ENCODE measurements at places on chromosomes 16 and 17. TPM values are rescaled to one million over a fixed set of nuclear protein-coding genes. Genes with fewer than 3 reads are reported as not detected.
A peak's percentile ranks its signal among the peaks of the same experiment; 100 is the strongest.

GRCh38 chr17:50310455-50311111, 35.3 kb upstream of the XYLT2 start:
- no peak for DNase-seq

DNA sequence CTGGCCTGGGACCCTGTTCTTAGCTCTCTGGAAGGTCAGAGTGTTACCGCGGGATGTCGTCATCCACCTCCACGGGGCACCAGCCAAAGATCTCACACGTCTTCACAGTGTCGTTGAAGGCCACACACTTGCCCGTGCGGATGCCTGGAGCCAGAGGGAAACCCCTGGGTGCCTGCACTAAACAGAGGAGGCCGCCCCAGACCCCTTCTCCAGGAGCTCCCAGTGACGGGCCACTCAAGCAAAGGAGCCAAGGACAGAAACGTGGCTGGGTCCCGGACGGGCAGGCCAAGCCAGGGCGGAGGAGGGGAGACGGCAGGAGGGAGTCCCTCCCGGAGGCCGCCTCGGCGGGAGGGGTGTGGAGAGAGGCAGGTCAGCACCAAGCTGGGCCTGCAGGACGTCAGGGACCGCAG, 11.0 kb upstream of the CAMKK1 start:
- no peak for DNase-seq

- DNase-seq: no peak
Measured at GRCh38 chr17:7124923-7125322, 10.3 kb upstream of the ASGR2 start.

GRCh38 chr17:41527063-41528023, 765 bp downstream of the KRT19 start:
- DNase-seq: no peak

DNA sequence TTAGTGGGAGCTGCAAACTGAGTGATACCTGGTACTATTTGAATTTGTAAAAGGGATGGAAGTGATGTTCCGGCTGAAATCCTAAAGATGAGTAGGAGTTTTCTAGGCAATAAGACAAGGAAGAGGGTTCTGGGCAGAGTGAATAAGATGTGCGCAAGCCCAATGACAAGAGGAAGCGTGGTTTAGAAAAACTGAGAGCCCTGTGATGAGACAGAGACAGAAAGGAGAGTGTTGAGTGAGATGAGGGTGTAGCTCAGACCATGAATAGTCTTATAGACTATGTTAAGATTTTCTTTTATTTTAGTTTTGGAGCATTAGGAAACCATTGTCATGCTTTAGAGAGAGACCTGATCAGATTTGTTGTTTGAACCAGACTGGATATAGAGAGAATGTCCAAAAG, 50.2 kb downstream of the COX10 start:
- DNase-seq: no peak

DNA sequence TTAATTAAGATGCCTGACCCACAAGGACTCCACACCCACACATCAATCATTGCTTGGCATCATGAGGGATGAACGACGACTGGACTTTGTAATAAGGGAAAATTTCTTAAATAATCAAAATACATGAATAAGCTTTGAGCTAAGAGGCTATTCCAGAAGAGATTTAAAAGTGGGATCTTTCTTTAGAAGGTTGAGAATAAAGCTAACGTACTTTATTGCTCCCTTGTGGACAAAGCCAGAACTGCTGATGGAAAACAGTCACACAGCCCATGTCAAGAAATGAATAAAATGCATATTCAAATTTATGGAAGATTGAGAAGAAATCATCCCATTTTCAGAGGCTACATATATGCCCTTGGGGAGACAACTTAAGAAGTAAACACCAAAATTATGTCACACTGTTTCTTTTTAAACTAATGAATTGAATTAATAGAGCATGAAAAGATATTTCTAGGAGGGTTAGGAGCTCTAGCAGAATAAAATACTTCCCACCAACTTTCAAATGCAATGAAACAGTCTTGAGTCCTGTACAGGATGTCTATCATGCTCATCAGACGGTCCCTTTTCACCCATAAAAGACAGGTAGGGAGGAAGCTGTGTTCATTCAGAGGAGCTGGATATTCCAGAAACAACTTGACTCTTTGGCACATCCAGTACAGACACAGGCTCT, 60.2 kb upstream of the PHOSPHO1 start:
- no peak for DNase-seq

DNA sequence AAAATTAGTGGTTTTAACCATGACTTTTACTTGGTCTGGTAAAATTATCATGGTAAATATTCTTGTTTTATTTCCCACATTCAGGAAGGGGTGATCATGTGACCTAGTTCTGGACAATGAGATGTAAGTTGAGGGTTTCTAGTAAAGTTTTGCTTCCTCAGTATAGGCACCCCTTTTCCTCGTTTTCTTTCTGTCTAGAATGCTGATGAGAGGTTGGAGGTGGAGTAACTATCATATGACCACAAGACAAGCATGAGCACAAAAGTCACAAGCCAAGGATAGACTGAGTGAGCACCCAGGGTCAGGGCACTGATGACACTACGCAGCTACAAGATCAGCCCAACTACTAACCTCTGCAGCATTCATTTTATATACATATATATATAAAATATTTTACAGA, 53.9 kb downstream of the MYO1D start:
- no peak for DNase-seq

DNA sequence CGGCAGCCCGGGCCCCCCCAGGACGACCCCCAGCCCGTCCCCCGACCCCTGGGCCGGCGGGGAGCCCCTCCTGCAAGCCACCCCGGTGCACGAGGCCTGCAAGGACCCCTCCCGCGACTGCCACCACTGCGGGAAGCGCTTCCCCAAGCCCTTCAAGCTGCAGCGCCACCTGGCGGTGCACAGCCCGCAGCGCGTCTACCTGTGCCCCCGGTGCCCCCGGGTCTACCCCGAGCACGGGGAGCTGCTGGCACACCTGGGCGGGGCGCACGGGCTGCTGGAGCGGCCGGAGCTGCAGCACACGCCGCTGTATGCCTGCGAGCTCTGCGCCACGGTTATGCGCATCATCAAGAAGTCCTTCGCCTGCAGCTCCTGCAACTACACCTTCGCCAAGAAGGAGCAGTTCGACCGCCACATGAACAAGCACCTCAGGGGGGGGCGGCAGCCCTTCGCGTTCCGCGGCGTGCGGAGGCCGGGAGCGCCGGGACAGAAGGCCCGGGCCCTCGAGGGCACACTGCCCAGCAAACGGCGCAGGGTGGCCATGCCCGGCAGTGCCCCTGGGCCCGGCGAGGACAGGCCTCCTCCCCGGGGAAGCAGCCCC, 15.6 kb upstream of the ZFPM1 start:
- peak; percentile 67 for DNase-seq

DNA sequence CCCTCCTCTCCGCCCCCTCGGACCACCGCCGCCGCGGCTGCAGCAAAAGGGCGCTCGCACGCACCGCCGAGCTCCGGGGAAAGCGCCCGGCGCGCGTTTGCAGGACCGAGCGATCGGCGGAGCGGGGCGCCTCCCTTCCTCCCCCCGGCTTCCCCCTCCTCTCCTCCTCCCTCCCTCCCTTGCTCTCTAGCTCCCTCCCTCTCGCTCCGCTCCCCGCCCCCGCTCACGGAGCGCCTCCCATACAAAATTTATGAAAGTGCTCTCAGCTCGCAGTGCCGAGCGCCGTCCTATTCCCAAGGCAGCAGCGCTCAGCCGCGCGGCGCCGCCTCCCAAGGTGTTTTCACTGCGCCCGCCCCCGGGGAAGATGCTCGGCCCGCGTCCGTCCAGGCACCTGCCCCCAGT, at the start of gene RTN4RL1:
TSS of gene RTN4RL1 (minus strand) at position 115 of the 402 bp plus-strand sequence. CDS start 469 bp downstream, outside the sequence.
- DNase-seq: peak; percentile 84

DNA sequence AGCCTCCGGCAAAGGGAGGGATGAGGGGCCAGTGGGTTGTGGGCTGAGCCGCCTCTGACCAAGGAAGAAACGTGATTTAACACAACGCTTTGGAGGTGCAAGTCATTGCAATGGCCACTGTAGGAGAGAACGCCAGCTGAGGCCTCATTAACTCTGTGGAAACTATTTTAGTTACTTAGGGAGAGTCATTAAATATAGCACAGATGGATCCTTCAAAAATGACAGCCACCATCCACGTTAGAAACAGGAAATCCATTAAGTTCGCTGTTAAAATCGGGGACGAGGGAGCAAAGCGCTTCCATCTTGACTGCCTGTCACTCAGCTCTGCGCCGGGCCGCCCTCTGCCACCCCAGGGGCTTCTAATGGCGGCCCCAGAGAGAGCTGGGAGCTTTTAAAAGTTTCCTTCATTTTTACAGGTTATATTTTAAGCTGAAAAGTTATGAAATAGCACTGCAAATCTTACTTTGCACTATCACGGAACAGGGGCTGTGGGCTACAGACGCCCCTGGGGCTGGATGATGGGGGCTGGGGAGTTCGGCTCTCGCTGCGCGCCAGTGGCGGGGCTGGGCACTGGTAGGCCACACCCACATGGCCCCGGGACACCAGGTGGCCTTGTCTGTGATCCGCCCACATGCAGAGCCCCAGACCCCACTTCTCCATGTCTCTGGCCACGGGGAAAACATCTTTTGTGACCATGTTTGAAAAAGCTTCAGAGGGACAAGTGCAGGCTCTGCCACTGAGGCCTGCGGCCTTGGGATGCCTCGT, 54.6 kb downstream of the LMF1 start:
- no peak for DNase-seq

GRCh38 chr16:85491798-85492294, 121.3 kb upstream of the GSE1 start:
- peak; percentile 69 for DNase-seq

DNA sequence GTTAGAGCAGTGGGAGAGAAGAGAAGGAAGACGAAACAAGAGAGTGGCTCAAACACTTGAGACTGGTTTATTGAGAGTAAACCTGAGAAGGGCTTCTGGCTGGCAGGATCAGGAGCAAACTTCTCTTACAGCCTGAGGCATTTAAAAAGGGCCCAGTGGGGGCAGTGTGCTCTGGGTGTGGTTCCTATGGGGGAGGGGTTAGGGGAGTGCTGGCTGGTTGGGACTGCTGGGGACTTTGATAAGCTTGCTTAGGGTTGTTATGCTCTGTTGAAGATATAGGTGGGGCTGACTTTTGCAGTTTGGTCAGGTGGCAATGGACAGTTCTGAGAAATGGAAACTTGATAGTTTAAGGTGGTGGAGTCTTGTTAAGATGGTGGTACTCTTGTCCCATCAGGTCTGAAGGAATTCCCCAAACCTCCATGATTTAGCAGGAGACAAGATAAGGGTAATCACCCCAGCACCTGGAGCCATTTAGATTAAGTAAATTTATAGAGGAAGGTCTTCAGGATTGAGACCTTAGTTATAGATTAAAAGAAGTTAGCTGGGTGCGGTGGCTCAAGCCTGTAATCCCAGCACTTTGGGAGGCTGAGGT, 79.3 kb downstream of the EMP2 start:
- no peak for DNase-seq

DNA sequence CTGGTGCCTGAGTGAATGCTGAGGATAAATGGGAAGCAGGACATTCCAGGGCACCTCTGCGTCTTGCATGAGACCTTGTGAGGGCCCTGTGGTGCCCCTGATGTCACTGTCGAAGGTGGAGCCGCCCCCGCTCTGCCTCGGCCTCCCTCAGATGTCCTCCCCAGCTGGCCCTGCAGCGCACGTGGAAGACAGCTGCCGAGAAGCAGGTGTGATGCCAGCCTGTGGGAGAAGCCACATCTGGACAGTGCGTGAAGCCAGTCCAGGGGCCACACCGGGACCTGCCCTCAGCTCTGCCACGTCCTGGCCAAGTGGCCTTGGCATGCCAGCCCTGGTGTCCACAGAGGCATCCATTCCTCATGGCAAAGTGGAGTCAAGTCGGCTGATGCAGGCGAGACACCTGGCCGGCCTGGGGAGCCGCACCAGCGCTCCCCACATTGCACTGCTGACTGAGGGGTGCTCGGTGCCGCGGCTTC, 21.6 kb upstream of the METRNL start:
- DNase-seq: peak; percentile 31

DNA sequence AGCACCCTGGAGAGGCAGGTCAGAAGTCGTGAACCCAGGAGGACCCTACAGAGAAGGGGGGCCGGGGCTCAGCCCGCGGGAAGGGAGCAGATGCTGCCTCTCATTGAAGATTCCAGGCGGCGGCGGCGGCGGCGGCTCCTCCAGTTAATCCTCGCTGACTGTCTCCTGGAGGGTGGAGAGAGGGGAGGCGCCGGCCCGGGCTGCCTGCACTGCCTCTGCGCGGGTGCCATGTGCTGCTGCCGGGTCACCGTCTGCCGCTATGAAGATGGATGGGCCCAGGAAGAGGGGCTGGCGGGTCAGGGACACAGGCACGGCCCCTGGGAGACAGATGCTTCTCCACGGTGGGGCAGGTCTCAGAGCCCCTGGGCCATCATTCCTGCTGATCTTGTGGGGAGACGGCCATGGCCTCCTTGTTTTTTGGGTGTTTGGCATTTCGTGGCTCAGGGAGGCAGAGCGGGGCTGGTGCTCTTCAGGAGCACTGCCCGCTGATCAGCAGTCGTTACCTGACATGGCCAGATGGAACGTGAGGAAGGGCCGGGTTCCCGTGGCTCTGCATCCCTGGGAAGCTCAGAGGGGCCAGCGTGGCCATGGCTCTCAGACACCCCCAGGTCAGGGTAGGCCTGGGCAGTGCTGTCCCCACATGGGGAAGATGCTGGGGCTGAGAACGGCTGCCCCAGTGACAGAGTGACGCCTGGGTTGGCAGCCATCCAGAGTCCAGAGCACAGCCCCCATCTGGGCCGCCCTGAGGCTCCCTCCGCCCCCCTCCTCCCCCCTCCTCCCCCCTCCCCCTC, 36.1 kb downstream of the GINS2 start:
- peak; percentile 67 for DNase-seq

DNA sequence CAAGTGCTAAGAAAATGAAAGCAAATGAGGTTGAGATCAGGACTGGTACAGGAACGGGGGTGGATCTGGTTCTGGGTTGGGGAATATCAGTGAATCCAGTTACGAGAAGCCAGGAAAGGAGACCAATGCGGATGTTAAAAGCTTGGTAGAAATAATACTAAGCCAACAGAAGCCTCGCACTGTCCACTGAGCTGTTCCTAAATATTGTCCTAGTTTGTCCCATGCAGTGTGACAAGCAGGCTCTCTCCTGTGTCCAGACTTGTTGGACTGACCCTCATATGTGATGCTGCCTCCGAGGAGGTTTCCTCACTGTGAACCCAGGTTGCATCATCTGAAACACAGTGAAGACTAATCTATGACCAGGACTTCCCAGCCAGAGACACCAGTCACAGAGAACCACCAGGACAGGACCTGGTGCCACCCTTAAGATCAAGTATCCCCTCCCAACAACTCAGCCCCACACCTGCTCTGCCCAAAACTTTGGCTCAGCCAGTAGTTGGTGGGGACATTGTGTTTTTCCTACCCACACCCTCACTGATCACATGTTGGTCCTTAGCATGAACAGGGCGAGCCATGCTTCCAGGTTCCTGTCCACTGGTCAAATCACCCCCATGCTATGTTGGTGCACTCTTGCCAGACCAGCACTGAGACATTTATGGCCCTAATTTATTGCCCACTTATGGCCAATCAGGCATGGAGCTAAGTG, 32.7 kb upstream of the SCNN1B start:
- DNase-seq: no peak

- DNase-seq: no peak
Measured at GRCh38 chr17:35641032-35641431, 53.9 kb downstream of the AP2B1 start.

MT1G gene
- 119 TPM for total RNA-seq

UBFD1 gene
- total RNA-seq: 70.2 TPM

MAPT gene
- 480 TPM for total RNA-seq

SLC52A1 gene
- total RNA-seq: not detected

PYY gene
- total RNA-seq: not detected

KRTAP2-2 gene
- total RNA-seq: not detected

MIEF2 gene
- 19.7 TPM for total RNA-seq

IL21R gene
- 3.7 TPM for total RNA-seq
